ENCODE measurements at places on chromosomes 4 and X.

DNA sequence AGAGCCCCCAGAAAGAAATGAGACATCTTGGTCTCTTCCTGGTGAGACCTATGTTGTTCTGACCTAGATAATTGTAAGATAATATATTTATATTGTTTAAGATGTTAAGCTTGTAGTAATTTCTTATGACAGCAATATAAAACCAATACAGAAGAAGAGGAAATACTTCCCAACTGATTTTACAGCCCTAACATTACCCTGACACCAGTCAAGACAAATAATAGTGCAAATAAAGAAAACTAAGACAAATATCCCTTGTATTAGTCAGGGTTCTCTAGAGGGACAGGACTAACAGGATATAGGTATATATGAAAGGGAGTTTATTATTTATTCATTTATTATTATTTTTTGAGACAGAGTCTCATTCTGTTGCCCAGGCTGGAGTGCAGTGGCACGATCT is 18.7 kb downstream of the TCEAL8 start:
- no peak for DNase-seq

DNA sequence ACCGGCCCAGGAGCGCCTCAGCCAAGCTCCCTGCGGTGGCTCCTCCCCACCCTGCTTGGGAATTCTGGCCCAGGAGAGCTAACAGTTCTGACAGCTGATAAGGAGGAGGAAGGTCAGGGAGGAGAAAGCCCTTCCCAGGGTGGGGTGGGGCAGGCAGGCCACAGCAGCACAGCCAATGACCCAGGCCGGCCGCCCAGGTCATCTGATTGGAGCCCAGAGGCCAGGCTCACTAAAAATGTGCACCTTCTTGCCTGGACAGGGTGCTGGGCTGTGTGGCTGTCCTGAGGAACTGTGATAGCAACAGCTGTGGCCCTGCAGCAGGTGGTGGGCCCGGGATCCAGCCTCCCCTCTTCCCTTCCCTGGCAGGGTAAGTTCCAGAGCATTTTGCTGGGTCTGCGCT is 17.2 kb upstream of the SH3TC1 start:
- DNase-seq, result no peak

DNA sequence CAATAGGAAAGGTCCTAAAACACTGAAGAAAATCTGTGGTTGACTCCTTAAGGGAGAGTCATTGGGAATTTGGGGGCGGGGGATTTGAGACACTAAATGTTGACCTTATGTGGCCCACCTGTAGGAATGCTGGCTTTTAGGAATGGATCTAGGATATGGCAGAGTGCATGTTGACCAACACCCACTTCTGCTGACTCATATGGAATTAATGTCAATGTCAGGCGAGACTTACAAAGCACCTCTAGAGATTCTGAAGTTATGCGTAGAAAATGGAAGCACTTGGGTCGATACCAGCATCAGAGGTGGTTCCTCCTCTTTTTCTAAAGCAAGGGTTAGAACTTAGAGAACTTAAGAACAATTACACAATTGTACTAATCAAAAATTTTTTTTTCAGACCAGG is 100.6 kb upstream of the CBR4 start:
- DNase-seq, result no peak

- DNase-seq, result no peak
These were observed 983.7 kb upstream of the LCORL start for GRCh38 chr4:19005211-19005610.

GRCh38 chr4:55682295-55682694 is 46.2 kb upstream of the NMU start:
- DNase-seq, result no peak

DNA sequence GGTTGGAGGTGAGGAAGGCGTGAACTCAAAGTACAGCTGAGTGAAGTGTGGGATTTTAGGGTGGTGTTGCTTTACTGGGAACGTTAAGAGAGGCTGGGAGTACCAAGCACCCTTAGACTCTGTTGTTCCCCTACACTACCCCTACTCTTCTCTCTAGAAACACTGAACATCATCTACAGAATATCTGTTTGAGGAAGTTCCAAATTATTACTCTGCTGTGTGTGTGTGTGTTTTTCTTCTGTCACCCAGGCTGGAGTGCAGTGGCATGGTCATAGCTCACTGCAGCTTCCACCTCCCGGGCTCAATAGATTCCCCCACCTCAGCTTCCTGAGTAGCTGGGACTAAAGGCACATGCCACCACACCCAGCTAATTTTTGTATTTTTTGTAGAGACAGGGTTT is 76.7 kb upstream of the AP1S2 start:
- DNase-seq, result no peak

DNA sequence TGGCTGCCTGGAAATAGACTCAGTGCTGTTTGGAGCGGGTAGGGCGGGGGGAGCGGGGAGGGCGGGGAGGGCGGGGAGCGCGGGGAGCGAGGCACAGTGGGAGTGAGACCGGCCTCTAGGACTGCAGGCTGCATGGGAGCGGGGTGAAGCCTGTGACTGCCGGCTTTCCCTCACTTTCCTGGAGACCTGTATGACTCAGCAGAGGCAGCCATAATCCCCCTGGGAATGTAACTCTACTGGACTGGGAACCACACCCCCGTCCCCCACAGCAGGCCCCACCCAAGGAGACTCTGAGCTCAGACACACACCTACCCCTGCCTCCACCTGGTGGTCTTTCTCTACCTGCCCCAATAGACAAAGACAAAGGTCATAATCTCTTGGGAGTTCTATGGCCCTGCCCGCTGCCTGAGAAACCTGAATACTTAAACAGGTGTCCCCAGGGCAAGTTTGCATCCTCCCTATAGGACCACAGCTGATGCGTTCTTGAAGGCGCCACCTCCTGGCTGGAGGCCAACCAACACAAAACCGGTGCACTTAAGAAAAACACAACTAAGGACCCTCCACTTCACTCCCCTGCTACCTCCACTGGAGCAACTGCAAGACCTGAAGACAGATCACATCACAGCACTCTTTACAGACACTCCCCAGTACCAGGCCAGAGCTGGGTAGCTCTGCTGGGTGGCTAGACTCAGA is 18.0 kb downstream of the HDAC8 start:
- no peak for DNase-seq

- no peak for DNase-seq
These were observed 105.4 kb downstream of the GPC3 start for GRCh38 chrX:133880032-133880443.

DNA sequence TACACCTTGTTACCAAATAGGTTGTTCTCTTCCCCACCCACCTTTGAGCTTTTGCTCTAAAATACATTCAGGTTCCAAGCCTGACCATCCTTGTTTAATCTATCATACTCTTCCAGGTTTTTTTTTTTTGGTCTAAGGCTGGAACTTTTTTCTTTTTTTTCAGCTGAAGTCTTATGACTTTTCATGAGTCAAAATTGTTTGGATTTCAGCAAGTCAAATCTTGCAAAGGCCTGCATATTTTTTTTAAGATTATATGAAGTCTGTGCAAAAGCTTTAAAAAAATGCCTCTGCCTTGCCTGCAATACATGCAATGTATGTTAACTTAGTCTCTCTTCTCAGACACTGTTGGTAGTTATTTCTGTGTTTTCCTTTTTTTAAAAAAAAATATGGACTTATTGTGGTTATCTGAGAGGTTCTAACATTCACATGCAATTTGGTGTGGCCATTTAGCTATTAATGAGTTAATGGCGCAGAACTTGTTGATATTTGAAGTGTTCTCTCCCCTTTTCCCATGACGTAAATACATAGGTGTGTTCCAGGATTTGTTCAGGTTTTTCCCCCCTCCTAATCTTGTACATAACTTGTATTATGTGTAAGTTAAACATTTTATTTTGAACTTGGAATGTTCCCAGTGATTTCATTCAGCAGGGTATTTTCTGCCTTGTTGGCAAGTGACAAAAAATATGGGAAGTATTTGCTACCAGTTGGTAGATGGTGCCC is 58.7 kb downstream of the CCKAR start:
- DNase-seq, result no peak

GRCh38 chr4:77082886-77083608 is 7.3 kb upstream of the CCNI start:
- DNase-seq, result no peak

- no peak for DNase-seq
These were observed 85.1 kb downstream of the APBB2 start for GRCh38 chr4:41129128-41129754.

DNA sequence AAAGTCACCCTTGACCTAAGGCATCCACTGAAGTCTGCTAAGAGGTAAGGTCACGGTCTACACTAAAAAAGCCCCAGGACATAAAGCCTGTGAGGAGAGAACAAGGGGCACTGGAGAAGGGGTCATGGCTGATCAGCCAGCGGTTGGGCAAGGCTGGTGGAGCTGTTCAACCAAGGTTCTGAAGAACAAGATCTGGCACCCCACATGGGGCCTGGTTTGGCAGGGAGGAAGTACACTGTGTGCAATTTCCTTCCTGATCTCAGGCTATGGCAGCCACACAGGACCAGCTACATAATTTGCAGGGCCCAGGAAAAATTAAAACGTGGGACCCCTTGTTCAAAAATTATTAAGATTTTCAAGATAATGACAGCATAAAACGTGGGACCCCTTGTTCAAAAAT is 14.1 kb upstream of the BRS3 start:
- no peak for DNase-seq
